ENCODE measurements at places on chromosomes 1 and 21.
A peak's percentile ranks its signal among the peaks of the same experiment; 100 is the strongest.

- no peak for DNase-seq
These were observed 58.5 kb upstream of the MORC3 start for GRCh38 chr21:36261459-36261858.

DNA sequence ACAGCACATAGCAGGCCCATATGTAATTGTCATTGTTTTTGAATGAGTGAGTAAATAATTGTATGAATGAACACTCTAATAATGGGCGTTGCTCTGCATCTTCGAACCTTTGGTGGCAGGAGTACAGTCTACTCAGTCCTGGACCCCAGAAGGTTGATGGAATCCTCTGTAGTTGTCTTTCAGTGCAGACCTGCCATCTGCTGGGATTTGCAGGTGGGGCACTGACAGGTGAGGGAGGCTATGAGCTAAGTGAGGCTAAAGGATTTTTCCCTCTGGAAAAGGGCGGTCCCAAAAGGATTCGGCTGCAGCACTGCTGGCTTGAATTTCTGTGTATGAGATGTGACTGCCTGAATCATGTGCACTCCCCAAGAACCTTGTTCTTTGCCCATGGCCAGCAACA lies 53.4 kb downstream of the PLXNA2 start:
- no peak for DNase-seq

DNA sequence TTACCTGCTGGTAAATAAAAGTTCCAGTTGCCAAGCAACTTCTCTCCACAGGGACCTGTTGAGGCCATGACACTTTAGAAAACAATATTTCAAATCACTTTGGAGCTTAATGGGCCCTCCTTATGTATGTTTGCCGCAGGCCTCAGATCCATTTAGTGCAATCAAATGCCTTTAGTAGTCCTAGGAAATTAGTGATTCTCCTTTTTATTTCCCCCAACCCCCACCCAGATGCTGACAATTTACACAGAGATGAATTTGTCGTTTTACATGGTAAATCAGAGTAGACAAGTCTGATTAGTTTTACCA lies 83.6 kb downstream of the CLIC4 start:
- DNase-seq, result no peak

GRCh38 chr1:43275826-43276620 lies 6.2 kb downstream of the TMEM125 start:
- no peak for DNase-seq

DNA sequence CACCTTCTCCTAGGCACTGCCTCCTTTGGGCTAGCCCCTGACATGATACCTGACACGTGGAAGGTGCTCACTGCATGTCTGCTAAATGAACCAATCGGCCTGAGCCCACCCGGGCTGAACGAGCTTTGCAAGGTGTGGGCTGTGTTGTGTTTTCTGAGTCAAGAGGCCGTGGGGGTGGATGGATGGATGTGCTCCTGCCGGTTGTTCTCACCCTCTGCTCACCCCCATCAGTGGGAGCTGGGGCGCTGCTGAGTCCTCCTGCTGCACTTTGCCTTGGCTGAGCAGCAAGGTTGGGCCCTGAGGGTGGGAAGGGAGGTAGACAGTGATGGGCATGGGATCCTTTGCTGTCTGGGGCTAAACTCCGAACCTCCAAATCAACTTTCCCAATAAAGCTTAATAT lies 6.7 kb upstream of the CACNA1E start:
- DNase-seq, result no peak

GRCh38 chr1:7187112-7187493 lies 401.8 kb downstream of the CAMTA1 start:
- DNase-seq, result no peak

- no peak for DNase-seq
These were observed 19.9 kb upstream of the DISC1 start for GRCh38 chr1:231606712-231607111.

- DNase-seq, result no peak
These were observed 382.3 kb downstream of the PRDM2 start for GRCh38 chr1:14082331-14082730.

DNA sequence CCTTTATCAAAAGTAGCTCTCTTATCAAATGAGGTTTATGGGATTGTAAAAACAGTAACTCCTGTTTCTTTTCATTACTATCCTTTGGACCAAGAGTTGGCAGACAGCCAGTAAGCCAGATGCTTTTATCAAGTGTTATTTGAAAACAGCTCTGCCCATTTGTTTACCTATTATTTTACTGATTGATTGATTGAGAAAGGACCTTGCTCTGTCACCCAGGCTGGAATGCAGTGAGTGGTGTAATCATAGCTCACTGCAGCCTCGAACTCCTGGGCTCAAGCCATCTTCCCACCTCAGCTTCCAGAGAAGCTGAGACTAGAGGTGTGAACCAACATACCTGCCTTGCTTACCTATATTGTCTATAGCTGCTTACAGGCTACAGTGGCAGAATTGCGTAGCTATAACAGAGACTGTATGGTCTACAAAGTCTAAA lies 3.6 kb downstream of the PRKAB2 start:
- DNase-seq, result no peak

DNA sequence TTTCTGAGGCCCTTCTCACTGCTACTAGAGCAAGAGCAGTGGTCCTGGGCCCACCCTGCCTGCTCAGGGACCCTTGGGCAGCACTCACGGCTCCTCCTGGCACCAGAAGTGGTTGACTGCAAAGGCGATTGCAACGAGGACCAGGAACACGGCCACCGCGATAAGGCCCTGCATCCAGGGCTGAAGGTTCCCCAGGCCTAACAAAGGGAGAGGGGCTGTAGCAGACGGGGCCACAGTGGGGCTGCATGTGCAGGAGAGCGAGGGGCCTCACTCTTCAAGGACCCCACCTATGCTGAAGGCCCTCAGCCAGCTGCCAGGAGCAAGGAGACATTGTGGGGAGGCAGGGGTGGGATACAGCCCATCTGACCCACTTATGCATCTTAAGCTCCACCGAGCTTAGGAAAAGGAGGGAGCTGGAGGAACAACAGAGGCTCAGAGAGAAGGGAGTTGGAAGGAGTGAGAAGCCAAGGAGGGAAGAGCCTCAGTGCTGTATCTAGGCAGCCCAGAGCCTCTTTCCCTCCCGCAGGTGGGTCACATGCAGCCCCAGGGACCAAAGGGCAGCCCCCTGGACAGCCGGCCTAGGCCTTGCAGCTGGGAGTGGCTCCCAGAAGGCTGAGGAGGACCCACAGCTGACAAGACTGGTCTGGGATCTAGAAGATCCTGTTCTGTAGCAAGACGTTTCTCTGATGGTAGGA lies 2.5 kb downstream of the PDZK1IP1 start:
- no peak for DNase-seq

GRCh38 chr1:84152649-84153056 lies 8.6 kb downstream of the PRKACB start:
- DNase-seq, result no peak

GRCh38 chr21:34734696-34735095 lies 65.9 kb downstream of the CLIC6 start:
- DNase-seq, result no peak

- no peak for DNase-seq
These were observed 22.3 kb upstream of the CASQ2 start for GRCh38 chr1:115790846-115791245.

GRCh38 chr1:164617377-164618201 lies 58.6 kb downstream of the PBX1 start:
- DNase-seq, result no peak

DNA sequence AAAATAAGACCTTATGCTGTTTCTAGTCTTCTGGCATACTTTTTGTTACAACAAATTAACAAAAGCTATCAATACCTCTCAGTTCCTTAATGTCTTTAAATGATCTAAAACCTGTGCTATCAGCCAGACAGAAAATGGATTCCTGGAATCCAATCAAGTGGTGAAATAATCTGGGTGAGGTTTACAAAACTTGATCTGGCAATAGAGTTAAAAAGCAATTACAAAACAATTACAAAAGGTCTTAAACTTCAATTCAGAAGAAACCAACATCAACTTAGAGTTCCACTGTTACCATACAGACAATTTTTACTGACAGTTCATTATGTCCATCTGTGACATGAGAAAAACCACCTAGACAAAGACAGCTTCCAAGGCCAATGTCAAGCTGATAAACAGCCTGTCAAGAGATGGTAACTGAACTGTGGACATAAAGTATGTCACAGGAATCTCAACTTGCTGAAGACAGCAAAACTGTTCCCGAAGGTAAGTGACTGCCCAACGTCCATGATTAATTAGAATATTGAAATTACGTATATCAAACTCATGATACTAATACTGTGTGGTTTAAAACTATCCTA lies 17.4 kb downstream of the ZZZ3 start:
- no peak for DNase-seq

- DNase-seq, result peak; percentile 3
These were observed 144.2 kb upstream of the BEND5 start for GRCh38 chr1:48920851-48921250.

- DNase-seq, result no peak
These were observed 4.4 kb upstream of the C2CD2 start for GRCh38 chr21:41957991-41958766.

- DNase-seq, result no peak
These were observed 14.0 kb upstream of the NES start for GRCh38 chr1:156691191-156691590.

DNA sequence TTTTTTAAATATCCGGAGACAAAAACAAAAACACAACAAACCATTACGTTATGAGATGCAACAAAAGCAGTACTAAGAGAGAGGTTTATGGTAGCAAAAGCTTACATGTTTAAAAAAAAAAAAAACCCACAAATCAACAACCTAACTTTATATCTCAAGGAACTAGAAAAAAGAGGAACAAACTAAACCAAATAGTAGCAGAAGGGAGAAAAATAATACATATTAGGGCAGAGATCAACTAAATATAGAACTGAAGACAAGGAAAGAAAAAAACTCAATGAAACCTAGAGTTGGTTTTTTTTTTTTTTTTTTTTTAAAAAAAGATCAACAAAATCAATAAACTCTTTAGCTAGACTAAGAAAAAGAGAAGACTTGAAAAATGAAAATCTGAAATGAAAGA lies 34.9 kb downstream of the ZNF644 start:
- DNase-seq, result no peak

GRCh38 chr1:51936531-51936930 lies 54.0 kb downstream of the RAB3B start:
- DNase-seq, result no peak

GRCh38 chr1:24360681-24361080 lies 41.5 kb downstream of the GRHL3 start:
- no peak for DNase-seq

DNA sequence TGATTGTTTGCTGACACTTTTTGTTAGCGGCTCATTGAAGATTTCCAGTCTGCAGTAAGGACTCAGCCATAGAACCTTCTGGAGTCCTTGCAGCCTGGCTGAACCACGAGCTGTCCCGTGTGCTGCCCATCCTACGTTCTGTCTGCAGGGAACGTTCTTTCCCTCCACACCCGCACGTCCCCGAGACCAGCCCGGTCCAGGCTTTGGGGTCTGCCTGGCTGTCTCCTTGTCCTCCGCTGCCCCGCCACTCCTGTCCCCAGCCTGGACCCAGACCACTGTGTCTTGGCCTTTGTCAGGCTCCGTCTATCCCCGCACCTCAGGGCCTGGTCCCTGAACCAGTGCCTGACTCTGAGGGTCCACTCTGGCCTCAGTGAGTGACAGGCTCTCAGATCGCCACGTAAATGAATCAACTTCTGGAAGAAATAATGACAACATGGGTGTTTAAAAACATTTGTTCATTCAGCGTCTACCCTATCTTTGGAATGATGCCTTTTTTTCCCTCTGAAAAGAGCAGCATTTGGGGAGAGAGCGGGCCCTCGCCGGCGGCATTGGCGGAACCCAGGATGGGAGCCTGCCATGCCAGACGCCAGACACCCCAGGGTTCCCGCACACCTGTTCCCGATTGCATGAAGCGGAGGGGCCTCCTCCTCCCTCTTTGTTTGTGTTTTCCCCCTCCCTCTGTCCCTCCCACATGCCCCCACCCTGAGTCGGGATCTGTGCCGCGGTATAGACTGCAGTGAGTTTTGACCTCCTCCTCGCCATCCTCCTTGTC lies 43.9 kb upstream of the C1orf174 start:
- DNase-seq, result no peak

GRCh38 chr1:221994274-221994698 lies 252.4 kb upstream of the DUSP10 start:
- DNase-seq, result no peak

DNA sequence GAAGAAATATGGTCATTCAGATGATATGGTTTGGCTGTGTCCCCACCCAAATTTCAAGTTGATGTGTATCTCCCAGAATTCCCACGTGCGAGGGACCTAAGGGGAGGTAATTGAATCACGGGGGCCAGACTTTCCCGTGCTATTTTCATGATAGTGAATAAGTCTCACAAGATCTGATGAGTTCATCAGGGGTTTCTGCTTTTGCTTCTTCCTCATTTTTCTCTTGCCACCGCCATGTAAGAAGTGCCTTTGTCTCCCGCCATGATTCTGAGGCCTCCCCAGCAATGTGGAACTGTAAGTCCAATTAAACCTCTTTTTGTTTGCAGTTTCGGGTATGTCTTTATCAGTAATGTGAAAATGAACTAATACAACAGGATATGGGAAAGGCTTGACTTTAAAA lies 1.4 kb upstream of the DPM3 start:
- DNase-seq, result no peak

DNA sequence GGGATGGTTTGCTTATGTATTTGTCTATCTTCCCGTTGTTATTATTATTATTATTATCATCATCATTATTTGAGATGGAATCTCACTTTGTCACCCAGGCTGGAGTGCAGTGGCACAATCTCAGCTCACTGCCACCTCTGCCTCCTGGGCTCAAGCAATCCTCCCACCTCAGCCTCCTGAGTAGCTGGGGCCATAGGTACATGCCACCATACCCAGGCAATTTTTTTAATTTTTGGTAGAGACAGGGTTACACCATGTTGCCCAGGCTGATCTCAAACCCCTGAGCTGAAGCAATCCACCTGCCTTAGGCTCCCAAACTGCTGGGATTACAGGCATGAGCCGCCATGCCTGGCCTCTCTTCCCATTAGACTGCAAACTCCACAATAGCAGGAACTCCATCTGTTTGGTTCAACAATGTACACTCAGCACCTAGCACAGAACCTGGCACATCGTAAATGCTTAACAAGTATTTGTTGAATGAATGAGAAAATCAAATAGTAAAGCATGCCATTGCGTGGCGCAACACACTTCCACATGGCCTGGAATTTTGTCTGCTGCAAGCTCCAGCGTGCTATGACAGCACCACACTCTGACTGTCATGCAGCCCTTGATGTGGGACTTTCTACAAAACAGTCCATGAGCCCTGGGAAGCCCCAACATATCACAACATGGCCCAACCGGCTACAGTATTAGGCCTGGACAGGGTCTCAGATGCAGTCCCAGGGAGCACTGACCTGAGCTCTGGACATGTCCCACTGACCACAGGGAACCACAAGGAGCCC lies 3.8 kb upstream of the TINAGL1 start:
- no peak for DNase-seq

GRCh38 chr1:33036051-33036525 lies 595 bp downstream of the AK2 start:
- no peak for DNase-seq

GRCh38 chr1:53739109-53739681 lies at the start of gene GLIS1:
TSS of gene GLIS1 (minus strand) at chr1:53739164. CDS start at chr1:53738064, 1,100 bp downstream.
- peak; percentile 75 for DNase-seq
